ENCODE measurements at places on chromosomes 5 and 9.

- no peak for DNase-seq
These were observed 67.8 kb upstream of the KLF4 start for GRCh38 chr9:107557236-107557990.

GRCh38 chr5:73312146-73312871, 136.3 kb downstream of the FOXD1 start:
- DNase-seq = peak; percentile 81

DNA sequence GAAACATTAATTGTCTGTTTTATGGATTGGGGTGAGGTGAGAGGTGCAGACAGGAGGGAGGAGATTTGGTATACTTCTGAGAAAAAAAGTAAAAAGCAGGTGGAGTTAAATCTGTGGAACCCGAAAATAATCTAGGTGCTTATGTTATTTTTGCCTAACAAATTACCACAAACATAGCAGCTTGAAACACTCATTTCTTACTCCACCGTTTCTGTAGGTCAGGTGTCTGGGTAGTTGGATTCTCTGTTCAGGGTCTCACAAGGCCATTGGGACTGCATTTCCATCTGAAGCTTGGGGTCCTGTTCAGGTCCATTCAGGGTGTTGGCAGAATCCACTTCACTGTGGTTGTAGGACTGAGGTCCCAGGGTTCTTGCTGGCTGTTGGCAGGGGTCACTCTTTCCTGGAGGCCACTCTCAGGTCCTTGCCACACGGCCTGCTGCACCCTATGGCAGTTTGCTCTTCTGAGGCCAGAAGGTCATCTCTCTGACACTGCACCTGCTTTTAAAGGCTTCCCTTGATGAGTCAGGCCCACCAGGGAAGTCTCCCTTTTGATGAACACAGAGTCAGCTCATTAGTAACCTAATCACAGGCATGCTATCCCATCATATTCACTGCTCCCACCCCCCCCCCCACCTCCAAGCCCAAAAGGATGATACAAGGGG, 82.2 kb downstream of the TRIO start:
- DNase-seq = no peak

GRCh38 chr5:150289551-150290390, at the start of gene CAMK2A:
TSS of gene CAMK2A (minus strand) at chr5:150289773. CDS start at chr5:150289625, 148 bp downstream.
- DNase-seq = no peak

- DNase-seq = no peak
These were observed 2.5 kb upstream of the CACFD1 start for GRCh38 chr9:133457233-133457632.

DNA sequence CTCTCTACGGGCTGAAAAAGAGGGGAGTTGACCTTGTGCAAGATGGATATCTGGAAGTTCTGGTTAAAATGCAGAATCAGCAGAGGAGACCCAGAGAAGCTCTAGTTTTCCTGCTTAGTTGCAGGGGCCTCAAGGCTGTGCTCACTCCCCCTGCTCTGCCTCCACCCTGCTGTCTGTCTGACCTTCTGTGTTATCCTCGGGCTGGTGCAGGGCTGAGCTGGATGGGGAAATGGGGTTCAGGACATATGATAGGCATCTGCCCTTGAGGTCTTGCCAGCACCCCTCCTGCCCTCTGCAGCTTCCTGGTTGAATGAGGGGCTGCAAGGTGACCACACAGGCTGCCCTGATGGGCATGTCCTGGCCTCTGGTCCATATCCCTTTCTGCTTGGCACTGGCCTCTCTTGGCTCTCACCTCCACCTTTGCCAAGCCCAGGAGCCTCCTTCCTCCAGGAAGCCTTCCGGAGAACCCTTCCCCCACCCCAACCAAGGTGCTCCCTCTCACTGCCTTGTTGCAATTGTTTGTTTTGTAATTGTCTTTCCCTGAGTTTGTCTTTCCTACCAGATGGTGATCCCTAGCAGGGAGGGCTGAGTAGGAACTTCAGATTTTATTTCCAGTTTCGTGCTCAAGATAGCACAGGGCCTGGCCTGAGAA, 1.3 kb downstream of the TMEM268 start:
- no peak for DNase-seq

DNA sequence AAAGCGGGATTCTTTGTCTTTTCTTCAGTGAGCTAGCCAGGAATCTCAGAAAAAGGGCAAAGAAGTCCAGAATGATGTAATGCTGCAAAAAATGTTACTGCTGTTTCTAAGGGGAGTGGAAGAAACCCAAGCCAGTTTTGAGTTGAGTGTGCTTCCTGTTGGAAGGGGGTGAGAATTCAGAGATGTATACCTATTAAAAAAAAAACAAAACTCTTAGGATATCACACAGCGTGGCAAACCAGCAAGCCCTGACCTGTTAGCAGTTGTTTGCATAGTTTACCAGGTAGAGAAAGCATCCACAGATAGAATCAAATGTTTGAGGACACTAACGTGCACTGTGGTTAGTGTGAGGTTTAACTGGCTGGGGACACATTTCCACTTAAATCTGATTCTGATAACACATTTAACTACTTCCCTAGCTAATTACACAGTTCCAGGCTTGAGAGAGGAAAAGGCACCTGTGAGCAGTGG, 11.4 kb downstream of the BASP1 start:
- peak; percentile 27 for DNase-seq

GRCh38 chr5:66813306-66813705, 217.1 kb downstream of the MAST4 start:
- no peak for DNase-seq

DNA sequence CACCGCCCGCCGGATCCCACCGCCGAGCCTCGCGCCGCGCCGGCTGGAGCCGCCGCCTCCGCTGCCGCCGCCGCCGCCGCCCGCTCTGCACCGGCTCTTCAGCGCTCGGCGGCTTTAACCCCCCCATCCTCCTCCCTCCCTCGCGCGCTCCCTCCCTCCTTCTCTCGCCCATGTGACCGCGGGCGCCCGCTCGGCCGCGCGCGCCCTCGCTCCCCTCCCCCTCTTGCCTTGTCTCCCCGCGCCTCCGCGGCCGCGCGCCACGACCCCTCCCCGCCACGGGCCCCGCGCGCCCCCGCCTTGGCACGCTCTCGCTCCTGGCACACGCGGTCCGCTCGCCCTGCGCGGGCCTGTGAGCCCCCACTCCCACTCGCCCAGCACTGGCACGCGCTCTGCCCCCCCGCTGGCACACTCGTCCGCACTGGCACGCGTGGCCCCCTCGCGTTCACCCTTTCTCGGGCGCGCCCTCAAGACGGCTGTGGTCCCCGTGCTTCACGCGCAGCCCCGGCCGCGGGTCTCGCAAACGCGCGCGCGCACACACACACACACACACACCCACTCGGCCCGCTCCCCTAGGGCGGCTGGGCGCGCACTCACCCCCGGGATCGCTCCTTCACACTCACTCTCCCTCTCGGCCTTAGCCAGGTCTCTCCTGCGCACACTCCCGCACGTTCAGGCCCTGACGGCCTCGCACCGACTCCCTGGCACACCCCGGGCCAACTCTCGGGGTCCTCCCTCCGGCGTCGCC, at the start of gene CNTFR:
Gene CNTFR, minus strand, starts transcription at position 89 of the 745 bp plus-strand sequence. CDS start 20,743 bp downstream, outside the sequence.
- no peak for DNase-seq

- no peak for DNase-seq
These were observed 227.2 kb upstream of the MAP3K1 start for GRCh38 chr5:56588131-56588487.

DNA sequence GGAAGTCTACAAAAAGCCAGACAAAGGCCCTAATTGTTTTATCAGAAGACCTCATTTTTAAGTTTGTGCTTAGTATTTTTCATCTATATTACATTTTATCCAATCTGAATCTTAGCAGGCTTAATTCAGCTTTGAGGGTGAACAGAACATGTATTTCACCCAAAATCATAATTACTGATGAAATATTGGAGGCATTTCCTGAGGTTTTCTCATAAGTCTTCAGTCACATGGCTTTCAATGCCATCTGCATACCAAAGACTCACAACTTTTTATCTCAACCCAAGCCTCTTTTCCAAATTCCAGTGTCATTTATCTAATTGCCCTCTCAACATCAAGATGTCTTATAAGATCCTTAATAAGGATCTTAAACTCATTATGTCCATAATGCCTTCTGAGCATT, 150.8 kb downstream of the TTC39B start:
- no peak for DNase-seq

DNA sequence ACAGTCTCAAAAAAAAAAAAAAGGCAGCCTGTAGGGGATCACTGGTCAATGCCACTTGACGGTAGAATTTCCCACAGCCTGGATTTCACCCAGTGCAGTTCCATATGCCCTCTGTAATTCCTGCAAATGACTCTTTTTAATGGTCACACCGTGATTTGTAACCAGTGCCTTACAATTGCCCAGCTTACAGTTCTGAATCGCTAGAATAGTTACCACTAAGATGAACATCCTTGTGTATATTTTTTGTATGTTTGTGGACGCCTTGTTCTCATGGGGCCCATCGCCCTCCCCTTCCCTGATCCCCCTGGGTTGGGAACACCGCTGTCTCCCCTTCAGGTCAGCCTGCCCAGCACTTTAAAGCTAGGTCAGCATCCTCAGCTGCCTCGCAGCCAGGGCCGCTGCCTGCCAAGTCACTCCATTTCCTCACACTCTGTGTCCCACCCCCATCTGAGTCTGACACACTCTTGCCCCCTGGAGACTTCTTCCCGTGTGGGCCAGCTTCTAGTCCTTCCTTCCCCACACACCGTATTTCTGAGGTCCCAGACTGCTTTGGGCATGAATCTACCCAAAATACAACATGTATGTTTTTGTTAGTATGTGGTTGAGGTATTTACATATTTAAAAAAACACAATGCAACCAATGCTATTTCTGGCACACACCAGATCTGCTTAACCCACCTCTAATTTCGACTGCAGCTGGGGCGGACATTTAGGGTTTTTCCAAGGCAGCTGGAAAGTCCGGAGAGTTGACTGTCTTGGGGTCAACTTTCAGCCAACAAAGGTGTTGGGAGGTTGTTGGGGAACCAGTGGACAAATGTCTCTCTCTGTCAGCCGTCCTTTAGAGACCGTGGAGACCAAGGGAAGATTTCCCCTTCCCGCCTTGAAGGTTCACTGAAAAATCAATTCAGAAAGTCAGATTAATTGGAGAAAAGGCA, 120.5 kb upstream of the NEK6 start:
- DNase-seq = no peak

- DNase-seq = no peak
These were observed 73.5 kb downstream of the ZNF622 start for GRCh38 chr5:16391858-16392649.

DNA sequence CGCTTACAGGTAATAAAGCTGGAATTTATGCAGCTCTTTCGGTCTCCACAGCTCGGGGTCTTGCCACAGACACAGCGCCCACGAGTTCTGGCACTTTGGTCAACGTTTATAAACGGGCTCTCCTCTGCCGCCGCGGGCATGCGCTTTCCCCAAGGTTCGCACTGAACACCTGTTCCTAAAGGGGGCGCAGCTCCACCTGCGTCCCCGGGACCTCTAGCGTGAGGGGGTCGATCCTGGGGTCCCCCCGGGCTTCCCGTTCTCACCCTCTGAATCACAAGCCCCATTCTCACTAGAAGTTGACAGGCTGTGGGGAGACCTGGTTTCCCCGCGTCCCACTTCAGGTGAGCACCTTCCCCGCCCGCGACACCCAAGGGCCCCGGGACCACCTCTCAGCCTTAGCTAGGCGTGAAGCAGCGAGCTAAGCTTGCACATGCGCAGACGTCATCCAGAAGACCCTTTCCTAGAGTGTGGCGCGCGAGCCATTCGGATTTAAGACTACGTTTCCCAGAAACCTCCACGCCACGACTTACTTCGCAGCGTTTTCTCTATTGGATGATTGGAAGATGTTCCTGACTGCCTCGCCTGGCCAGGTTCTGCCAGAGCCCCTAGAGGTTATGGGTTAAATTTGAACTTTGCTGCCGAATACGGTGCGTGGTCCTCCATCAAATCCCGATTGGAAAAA, 21.3 kb upstream of the ZNF782 start:
- DNase-seq = peak; percentile 19

DNA sequence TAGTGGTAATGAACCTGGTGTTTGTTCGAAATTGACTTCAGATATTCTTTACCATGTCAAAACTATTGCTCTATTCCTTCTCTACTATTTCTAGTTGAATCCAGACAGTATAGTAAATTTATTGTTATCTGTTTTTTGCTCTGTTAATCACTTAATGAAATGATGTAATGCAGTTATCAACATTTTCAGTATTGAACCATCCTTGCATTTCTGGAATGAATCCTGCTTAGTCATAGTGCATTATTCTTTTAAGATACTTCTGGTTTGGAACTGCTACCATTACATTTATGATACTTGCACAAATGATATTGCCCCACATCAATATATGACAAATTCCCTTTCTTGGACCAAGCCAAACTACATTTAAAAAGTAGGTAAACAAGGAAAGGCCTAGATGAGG, 554.0 kb upstream of the KLF4 start:
- no peak for DNase-seq

DNA sequence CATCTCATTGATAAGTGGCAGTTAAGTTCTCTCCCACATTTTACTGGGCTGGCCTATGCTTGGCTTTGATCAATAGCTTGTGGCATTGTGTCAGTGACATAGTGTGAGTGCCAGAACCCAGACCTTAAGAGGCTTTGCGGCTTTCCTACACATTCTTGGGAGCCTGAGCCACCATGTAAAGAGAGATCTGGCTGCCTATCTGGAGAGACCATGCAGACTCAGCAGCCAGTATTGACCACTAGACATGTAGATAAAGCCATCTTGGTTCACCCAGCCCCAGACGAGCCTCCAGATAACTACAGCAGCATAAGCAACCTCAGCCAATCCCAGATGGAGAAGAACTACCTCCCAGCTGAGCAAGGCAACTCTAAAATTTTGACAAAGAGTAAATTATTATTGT, 28.6 kb downstream of the C9orf153 start:
- no peak for DNase-seq

- DNase-seq = no peak
These were observed 170.3 kb upstream of the FTMT start for GRCh38 chr5:121681229-121681855.

GRCh38 chr9:117696154-117696553, 8.0 kb upstream of the TLR4 start:
- DNase-seq = no peak

Measured in hepatic stellate cell (primary cell).